ENCODE measurements at places on chromosomes 7 and 10.
A peak's percentile ranks its signal among the peaks of the same experiment; 100 is the strongest.

DNA sequence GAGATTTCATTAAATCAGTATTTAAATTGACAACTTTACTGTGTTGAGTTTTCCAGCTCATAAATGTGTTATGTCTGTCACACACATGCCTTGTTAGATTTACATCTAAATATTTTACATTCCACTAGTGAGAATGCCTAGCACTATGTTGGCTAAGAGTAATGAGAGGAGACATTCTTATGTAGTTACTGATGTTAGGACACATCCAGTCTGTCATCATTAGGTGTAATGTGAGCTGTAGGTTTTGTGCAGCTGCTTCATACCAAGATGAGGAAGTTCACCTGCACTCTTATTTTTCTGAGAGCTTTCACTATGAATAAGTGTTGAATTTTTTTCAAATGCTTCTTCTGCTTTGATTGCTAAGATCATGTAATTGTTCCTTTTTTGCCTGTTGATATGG, 218.0 kb upstream of the IGFBP3 start:
- peak; percentile 68 for DNase-seq

DNA sequence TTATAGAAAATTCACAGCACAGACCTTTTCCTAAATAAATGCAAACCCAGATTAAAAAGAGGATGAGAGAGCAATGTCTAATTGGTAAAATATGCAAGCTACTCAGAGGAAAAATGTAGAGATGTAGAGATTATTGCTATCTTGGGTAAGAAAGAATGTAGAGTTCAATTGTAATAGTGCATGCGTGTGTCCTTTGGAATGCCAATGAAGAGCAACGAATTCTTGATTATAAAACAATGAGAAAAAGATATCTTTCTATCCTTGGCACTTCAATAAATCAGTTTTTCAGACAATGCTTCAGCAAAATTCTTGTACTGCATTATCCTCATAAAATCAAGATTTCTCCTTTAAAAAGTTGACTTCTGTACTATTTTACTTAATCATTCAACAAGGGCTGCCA, 50.9 kb downstream of the SEMA3D start:
- DNase-seq, result peak; percentile 59

DNA sequence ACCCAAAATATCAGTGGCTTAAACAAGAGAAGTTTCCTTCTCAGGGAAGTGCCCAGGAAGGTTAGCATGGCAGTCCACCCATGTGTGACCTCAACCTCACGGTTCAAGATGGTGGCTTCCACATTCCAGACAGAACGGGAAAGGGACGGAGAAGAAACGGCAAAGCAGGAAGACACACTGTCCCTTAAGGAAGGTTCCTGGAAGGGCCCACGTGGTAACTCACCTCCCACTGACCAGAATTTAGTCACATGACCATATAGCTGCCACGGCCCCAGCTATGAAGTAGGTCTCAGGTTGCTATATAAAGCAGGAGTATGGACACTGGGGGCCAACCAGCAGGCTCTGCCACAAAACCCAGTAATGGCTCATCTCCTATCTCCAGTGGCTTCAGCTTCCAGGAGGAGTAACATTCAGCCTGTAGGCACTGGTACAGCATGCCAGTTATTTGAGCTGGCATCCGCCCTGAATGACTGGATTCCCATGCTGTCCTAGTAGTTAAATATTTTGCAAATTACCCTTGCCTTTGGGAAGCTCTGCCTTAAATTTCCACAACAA, 278.5 kb upstream of the KLF14 start:
- DNase-seq, result peak; percentile 47

DNA sequence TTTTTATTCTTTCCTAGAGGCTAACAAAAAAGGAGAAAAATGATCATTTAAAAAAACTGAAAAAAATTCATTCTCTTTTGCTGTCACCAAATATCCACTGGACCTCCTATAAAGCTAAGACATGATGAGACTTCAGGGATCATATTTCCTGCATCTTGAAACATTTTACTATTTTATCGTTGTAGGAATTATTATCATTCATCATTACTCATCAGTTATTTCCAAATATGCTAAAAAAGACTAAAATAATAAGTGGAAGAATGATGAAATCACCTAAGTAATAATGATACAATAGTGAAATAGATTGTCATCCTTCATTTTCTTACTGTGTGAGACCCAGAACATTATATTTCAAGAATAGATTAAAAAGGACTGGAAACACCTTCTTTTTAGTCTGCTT, 28.3 kb downstream of the TAF3 start:
- DNase-seq, result peak; percentile 15

- DNase-seq, result no peak
Measured at GRCh38 chr7:87156709-87157108, 4.5 kb downstream of the DMTF1 start.

- no peak for DNase-seq
Measured at GRCh38 chr7:28329661-28330363, 82.5 kb upstream of the CREB5 start.

GRCh38 chr10:61635932-61636331, 26.8 kb upstream of the CABCOCO1 start:
- DNase-seq, result peak; percentile 18

GRCh38 chr7:37414352-37414983, 34.2 kb downstream of the ELMO1 start:
- no peak for DNase-seq

- no peak for DNase-seq
Measured at GRCh38 chr7:154837622-154838021, 165.3 kb downstream of the PAXIP1 start.

DNA sequence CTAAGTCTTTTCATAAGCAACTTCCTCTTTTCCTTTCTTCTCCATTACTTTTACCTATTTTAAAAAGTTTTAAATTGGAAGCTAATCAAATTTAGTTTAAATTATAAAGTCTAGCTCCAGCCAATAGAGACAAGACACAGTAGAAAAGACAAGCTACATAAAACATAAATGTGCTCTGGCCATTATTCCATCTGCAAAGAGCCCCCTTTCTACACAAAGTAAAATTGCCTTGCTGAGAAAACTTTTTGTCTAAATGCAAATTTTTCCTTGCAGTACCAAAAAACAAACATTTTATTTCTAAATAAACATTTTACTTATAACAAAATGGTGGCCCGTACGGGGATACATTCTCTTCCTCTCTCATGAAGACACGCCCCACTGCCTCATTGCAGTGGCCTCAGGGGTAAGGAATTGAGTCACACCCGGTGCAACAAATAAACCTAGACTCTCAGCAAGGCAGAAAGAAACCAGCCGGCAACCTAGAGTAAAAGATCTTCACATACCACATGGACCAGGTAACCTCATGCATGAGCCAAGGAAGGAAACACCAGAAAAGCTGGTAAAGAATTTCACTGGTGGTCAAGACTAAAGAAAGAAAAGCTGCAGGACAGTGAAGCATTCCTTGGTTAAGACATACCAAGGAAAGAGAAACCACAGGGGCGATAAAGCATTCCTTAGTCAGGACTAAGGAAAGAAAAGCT, 71.6 kb upstream of the ZNF746 start:
- no peak for DNase-seq

GRCh38 chr10:96978621-96979154, 146.6 kb downstream of the LCOR start:
- DNase-seq, result no peak

- no peak for DNase-seq
Measured at GRCh38 chr7:149881328-149882247, 7.8 kb downstream of the ATP6V0E2 start.

DNA sequence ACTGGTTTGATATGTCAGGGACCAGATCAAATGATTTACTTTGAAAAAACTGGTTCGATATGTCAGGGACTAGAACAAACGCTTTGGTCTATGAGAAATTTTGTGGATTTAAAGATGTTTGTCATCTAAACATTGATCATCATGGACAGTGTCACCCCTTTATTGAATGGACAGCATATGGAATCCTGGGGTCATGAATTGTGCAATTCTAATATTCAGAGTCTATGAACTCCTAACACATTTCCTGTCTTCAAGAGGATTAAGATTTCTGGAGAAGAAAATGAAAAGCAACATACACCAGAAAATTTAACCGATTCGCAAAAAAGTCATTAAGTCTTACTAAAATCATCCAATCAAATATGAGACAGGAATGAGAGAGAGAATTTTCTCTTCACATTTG, 106.4 kb upstream of the FAM133B start:
- no peak for DNase-seq

DNA sequence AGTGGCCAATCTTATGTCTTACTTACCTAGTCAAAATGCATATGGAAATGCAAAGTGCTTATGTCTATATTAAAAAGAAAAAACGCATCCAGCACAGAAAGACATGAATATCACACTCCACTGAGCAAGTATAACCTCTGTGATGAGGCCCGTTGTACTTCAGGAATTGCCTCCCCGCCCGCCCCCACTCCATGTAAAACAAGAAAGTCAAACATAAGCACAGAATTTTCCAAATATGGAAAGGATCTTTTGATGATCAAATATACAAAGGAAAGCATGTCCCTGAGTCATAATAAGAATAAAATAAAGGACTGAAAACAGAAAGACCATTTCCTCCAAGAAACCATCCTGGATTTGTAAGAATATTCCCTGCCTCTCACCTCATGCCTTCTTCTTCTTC, 229.1 kb downstream of the BAMBI start:
- DNase-seq, result no peak

GRCh38 chr10:44935966-44936295, 23.7 kb upstream of the RASSF4 start:
- no peak for DNase-seq

DNA sequence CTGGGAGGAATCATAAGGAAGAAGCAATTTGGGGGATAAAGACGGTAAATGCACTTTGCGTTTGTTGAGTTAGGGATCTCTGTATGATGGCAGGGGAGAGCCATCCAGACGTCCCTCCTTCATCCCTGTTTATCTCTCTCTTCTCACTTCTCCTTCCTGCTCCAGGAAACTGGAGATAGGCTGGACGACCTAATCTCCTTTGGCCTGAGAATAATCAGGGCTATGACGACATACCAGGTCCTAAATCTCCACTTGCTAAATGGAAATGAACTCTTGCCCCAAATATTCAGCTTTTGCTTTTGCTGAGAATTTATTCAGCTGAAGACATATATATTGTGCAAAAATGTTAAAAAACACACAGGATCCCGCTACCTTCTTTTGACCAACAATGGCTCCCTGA, 182.9 kb upstream of the INHBA start:
- no peak for DNase-seq

- peak; percentile 74 for DNase-seq
Measured at GRCh38 chr10:96720422-96721206, at the start of gene PIK3AP1. PIK3AP1 (minus strand) TSS chr10:96720514; CDS start chr10:96720394, 120 bp downstream.

DNA sequence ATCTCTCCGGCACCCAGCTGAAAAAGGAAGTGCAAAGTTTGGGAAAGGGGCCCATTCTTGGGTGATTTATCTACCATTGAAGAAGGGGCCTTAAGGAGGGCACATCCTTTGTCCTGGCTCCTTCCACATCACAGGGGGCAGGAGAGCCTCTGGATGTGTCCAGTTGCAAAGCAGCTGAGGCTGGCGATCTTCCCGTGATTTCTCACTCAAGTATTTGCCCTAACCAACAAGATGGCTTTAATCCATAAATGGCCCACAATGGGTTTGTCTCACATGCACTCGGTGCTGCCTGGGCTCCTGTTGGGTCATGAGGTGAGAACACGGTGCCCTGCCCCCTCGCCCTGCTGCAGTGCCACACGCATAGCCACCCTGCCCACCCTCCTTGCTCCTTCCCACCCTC, 14.2 kb upstream of the FRMPD2 start:
- DNase-seq, result no peak

- DNase-seq, result no peak
Measured at GRCh38 chr7:3162289-3162688, 118.6 kb upstream of the CARD11 start.

- DNase-seq, result no peak
Measured at GRCh38 chr7:82816272-82816671, 346.4 kb downstream of the PCLO start.

DNA sequence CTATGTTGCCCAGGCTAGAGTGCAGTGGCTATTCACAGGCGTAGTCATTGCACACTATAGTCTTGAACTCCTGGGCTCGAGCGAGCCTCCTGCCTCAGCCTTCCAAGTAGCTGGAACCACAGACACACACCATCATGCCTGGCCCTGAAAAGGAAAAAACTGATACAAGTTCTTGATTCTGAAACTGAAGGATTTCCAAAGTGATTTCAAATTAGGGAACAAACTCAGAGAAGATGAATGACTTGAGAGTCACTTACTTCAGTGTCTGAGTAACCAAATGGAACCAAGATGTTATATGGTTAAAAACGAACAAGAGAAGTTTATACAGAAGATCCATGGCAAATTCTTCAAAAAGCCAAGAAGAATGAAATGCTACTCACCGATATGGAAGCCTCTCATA, 14.4 kb downstream of the CWF19L1 start:
- DNase-seq, result no peak

DNA sequence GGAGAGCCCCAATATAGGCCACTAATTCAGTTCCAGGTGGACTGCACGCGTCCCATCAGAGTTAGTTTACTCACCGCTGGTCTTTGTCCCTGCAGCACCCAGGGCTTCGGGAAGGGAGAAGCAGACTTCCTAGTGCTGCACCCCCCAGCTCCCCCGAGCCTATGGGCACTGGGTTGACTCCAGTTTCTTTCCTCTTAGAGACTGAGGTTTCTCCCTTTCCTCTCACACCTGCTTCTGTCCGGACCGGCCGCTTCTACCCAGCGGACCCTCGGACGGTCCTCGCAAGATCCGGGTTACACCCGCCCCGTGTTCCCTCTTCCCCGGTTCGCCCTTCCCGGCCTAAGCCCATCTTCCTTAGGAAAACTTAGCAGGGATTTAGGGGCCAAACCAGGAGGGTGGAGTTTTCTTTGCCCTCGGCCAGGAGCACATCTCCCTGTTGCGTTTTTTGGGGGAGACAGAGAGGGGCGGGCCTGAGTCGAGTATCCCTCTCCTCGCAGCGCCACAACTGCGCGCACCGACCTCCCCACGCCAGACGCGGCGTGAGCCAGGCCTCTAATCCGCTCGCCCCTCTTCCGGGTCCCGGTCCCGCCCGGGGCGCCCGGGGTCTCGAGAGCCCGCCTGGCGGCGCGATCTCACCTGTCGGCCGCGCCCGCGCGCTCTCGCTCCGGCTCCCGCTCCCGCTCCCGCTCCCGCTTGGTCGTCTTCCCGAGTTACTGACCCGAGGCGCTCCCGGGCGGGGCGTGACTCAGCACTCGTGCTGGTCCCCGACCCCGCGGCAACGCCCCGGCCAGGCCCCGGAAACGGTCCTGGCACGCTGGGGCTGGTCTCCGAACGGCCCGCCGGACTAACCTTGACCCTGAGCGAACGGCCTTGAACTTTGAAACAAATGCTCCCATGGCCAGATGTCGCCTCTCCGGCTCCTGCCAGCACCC, at the start of gene AIFM2:
AIFM2 (minus strand) TSS at position 728 of the 932 bp plus-strand sequence. CDS start 8,741 bp downstream, outside the sequence.
- peak; percentile 95 for DNase-seq

GRCh38 chr7:43625980-43626379, 43.1 kb downstream of the STK17A start:
- DNase-seq, result no peak

DNA sequence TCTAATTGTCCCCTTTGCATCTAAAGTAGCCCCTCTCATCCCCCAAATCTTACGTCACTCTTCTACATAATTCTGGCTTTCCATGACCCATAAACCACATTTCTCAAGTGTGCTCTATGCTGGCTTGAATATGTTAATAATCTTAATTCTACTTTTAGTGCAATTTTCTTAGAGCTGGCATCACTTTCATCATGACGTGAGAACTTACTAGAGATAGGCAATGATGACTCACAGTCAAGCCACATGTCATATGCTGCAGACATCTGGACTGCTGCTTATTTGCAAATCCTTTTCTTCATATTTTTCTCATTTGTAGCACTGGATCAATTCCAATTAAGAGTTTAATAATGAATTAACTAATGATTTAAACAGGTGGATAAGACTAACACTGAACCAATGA, 260.7 kb upstream of the PRKCQ start:
- DNase-seq, result peak; percentile 18

- no peak for DNase-seq
Measured at GRCh38 chr10:132611026-132611910, 73.7 kb downstream of the INPP5A start.

All from GM03348 (cell line).